ENCODE measurements at places on chromosomes 2 and 18. TPM values are rescaled to one million over a fixed set of nuclear protein-coding genes. Genes with fewer than 3 reads are reported as not detected.

The RAB6C gene
- total RNA-seq, result not detected

The SALL3 gene
- total RNA-seq, result not detected

The CTDP1 gene
- 14.9 TPM for total RNA-seq

The DYNAP gene
- not detected for total RNA-seq

The TCF23 gene
- total RNA-seq, result not detected

The OLA1 gene
- 59.4 TPM for total RNA-seq

The FAM161A gene
- 0.70 TPM for total RNA-seq

The PUM2 gene
- total RNA-seq, result 11.2 TPM

The DSG3 gene
- not detected for total RNA-seq

Measured in pericardium fibroblast (primary cell).